ENCODE measurements at places on chromosomes 2 and 18.

GRCh38 chr2:217218269-217219163, 358.7 kb upstream of the TNP1 start:
- no peak for DNase-seq

GRCh38 chr2:145415151-145415550, 895.2 kb upstream of the ZEB2 start:
- DNase-seq = no peak

DNA sequence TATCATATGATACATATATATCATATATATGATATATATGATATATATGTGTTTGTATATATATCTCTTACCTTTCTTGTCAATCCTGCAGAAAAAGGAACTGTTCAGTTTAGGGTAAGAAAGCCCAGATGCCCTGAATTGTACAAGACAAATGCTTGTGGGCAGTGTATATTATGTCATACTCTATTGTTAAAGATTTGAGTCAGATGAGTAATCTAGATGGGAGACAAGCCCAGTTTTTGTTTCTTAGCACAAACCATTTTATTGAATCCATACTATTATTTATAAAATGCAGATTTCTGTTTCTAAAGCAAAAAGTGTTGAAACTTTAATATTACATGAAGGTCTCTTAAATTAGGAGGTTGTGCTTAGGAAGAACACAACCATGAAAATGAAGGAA, 90.6 kb downstream of the VRK2 start:
- DNase-seq = no peak

- no peak for DNase-seq
Measured at GRCh38 chr2:14197293-14197692, 435.2 kb upstream of the LRATD1 start.

GRCh38 chr2:13109516-13109915, 392.8 kb downstream of the TRIB2 start:
- DNase-seq = no peak

DNA sequence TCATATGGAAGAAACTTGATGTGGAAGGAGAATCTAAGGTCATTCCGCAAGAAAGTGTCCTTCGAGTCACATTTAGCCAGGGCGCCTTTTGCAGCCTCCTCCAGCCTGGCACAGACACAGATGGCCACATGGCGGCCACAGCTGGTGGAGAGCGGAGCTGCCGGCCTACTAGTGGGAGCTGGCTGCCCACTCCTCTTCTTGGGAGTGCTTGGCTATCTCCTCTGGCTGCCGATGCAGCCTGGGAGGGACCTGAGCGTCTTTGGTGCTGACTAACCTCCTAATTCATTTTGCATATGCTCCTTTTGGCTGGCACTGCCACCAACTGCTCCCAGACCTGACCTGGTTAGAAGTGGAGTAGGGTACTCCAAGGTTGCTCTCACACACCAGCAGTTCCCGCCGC, 199.3 kb upstream of the MYT1L start:
- no peak for DNase-seq

- no peak for DNase-seq
Measured at GRCh38 chr2:173673640-173674039, 291.5 kb downstream of the SP3 start.

DNA sequence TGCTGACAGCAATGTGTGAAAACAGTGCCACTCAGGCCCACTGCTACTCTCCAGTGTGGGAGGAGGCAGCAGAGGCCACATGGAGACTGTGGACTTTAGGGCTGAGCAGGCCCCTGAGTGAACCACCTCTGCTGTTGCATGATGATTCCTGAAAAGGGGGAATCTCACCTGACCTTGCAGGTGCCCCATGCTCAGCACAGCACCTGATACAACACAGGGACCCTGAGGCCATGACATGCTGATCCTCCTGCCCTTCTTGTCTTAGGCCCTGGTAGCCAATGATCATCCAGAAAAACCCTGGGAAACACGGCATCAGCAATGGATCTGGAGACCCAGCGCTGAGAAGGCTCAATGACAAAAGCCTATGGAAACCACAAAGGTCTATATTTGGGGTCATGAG, 446.8 kb upstream of the MYT1L start:
- DNase-seq = no peak

GRCh38 chr2:8794923-8795825, 42.2 kb downstream of the KIDINS220 start:
- no peak for DNase-seq

GRCh38 chr2:173524256-173524955, 169.7 kb downstream of the CDCA7 start:
- no peak for DNase-seq

DNA sequence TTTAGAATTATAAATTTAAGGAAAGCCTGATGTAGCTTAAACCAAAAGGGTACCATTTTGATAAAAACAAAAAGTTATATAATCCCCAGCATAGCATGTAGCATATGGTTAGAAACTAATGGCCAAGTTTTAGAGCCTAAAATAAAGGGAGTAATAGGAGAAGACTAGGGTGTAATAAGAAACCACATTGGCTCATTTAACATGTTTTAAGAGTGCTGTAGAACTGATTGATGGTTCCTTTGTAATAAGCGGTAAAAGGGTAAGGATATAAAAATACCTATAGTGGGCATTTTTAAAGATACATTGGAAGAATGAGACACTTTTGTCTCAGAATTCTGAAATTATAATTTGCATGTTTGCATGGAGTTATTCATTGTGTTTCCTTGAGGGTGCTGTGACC, 1.9 kb downstream of the PSMA8 start:
- no peak for DNase-seq

DNA sequence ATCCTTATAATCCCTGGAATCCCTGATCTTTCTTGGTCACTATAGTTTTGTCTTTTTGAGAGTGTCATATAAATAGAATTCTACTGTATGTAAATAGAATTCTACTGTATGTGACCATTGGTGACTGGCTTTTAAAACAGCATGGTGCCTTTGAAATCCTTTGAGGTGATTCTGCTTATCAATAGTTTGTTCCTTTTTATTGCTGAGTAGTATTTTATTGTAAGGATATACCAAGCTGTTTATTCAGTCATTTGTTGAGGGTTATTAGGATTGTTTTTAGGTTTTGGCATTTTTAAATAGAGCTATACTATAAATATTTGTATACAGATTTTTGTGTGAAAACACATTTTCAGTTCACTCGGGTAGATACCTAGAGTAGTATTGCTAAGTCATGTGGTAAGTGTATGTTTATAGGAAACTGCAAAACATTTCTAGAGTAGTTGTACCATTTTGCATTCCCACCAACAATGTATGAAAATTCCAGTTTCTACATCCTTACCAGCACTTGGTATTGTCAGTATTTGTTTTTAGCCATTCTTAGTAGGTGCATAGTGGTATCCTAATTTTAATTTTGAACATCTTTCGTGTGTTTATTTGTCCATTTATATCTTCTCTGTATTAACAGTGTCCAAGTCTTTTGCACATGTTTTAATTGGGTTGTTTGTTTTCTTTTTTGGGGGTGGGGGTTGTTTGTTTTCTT, 45.6 kb downstream of the RAB3GAP1 start:
- no peak for DNase-seq

Data from hippocampal formation (tissue), 2 donors.